ENCODE measurements at places on chromosomes 7 and 10. TPM values are rescaled to one million over a fixed set of nuclear protein-coding genes. Genes with fewer than 3 reads are reported as not detected.

DNA sequence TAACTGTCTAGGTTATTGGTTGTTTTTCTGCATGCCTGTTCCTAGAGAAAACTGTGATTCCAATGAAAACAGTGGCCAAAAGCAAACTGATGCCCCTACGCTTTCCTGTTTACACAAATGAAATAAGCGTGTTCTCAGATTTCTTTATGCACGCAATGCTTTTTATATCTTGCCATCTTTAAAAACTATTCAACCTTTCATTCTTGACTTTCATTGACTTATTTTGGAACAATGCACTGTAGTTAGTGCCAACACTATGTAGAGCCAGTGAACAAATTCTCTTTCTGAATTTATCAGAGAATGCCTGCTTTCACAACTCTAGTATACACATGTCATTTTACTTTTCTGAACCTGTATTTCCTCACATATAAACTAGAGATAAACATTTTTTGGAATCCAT lies 86.6 kb downstream of the CABCOCO1 start:
- peaks cover 32% of the 10 kb centered on the region for H3K4me1 ChIP-seq
- no peak for DNase-seq

GRCh38 chr10:48820699-48821098 lies 118.9 kb downstream of the LRRC18 start:
- no peak for DNase-seq
- H3K4me1 ChIP-seq = no peaks in the 10 kb centered on the region
- no peak overlapping the region for H3K27ac ChIP-seq
- H3K27me3 ChIP-seq = no peaks in the 10 kb centered on the region
- no peaks in the 10 kb centered on the region for H3K36me3 ChIP-seq

DNA sequence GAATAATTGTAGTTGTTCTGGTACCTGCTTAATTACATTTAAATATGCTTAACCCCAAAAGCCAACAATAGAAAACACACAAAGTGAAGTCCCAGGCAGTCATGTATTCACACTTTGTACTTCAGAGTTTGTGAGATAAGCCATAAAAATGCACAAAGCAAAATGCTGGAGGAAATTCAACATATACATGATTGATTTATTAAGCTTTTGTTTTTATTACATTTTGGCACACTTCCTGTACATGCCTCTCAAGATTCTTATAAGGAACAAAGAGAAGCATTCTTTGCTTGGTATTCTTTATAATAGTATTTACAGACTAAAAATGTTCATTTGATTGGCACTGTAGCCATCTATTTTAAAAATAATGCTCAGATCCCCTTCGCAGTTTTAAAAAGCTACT lies 107.7 kb upstream of the ANK3 start:
- no peak for DNase-seq
- no peaks in the 10 kb centered on the region for H3K27me3 ChIP-seq
- H3K27ac ChIP-seq = no peak overlapping the region
- H3K36me3 ChIP-seq = no peaks in the 10 kb centered on the region
- H3K4me3 ChIP-seq = no peak overlapping the region

DNA sequence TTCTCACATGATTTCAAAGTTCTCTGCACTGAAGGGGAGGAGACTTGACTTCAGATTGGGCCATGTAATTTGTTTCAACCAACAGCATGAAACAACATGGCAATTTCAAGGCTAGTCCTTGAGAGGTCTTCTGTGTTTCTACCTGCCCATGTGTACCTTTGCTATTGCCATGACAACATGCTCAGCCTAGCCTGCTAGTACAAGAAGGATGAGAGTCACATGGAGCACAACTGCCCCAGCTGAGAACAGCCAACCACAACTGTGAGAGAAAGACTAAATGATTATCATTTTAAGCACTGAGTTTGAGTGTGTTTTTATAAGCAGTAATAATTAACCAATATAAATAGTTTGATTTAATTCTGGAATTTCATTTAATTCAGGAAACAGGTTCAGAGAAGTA lies 41.9 kb downstream of the ANKMY2 start:
- no peak overlapping the region for H3K27ac ChIP-seq
- no peaks in the 10 kb centered on the region for H3K4me1 ChIP-seq
- no peak for DNase-seq
- H3K4me3 ChIP-seq = no peak overlapping the region

- no peaks in the 10 kb centered on the region for H3K27me3 ChIP-seq
- no peak for DNase-seq
- no peak overlapping the region for H3K27ac ChIP-seq
- H3K4me1 ChIP-seq = no peaks in the 10 kb centered on the region
- no peak overlapping the region for H3K4me3 ChIP-seq
Measured at GRCh38 chr10:6431861-6432260, 148.2 kb downstream of the PRKCQ start.

DNA sequence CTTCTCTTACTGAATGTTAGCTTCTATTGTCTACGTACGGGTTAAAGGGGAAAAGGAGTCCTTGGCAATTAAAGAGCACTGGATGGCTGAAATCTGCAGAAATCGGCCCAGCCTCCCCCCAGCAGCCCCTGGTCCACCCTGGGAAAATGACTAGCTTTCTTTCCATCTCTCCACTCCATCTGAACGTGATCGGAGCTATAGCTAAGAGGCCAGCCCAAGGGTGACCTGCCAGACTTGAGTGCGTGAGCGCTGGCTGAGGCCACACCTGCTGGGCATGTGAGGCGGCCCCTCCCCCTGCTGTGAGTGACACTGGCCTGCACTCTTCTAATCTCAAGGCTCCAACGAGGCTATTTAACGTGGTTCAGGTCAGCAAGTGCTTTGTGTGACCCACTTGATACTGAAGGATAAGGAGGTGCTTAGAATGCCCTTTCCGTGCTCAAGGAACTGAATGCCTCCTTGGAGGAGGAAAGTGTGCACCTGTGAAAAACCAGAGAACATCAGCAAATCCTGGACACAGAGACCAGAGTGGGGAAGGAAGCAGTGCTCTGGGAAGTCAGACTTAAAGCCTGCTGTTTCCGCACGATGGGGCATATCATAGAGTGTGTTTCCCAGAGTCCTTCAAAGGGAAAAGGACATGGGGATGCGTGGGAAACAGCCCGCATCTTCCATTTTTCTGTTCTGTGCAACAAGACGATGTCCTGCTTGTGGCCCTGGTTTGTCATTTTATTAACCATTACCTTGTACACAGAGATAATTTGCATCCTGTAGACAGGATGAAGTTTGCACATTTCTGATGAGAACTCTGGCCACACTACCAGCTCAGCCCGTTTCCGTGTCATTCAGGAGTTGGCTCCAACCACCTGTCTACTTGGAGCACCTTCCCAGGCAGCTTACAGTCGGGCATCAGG lies 12.5 kb upstream of the MNX1 start:
- peak; percentile 39 for DNase-seq
- no peaks in the 10 kb centered on the region for H3K36me3 ChIP-seq
- H3K4me1 ChIP-seq = peaks cover 41% of the 10 kb centered on the region
- H3K4me3 ChIP-seq = no peak overlapping the region
- H3K27me3 ChIP-seq = peaks cover 97% of the 10 kb centered on the region

DNA sequence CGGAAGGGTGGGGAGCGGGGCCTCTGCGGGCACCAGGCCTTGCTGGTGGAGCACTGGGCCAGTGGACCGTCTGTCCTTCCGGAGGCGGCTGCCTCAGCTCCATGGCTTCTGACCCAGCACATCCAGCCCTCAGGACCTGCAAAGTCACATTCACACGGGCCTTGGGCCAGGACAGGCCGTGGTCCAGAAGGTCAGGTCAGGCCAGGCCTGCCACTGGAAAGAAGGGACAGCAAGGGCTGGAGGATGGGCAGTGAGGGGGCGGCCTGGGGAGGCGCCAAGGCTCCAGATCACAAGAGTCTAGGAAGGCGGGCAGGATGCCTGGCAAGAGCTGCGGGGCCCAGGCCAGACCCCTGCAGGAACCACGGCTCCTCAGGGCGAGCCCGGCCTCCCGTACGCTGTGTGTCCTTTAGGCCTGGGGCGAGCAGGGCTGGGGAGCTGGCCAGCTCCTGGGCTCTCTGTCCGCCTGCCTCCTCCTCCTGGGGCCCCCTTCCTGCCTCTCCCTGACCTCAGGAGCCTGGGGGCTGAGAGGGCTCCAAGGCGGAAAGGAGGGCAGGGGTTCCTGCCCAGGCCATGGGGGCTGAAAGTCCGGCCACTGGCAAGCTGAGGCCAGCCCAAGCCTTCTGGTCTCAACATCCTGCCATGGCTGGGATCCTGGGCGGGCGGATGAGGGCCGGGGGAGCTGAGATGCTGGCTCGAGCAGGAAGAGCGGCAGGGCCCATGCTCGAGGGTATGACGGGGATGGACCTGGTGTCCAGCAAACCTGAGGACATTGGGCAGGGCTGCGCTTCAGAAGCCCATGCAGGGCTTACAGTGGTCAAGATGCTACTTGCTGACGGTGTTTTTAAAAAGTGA lies 225.8 kb downstream of the ELFN1 start:
- DNase-seq = no peak
- H3K4me1 ChIP-seq = no peaks in the 10 kb centered on the region
- no peaks in the 10 kb centered on the region for H3K27me3 ChIP-seq
- no peak overlapping the region for H3K4me3 ChIP-seq
- H3K27ac ChIP-seq = no peak overlapping the region
- H3K36me3 ChIP-seq = peaks cover 14% of the 10 kb centered on the region

DNA sequence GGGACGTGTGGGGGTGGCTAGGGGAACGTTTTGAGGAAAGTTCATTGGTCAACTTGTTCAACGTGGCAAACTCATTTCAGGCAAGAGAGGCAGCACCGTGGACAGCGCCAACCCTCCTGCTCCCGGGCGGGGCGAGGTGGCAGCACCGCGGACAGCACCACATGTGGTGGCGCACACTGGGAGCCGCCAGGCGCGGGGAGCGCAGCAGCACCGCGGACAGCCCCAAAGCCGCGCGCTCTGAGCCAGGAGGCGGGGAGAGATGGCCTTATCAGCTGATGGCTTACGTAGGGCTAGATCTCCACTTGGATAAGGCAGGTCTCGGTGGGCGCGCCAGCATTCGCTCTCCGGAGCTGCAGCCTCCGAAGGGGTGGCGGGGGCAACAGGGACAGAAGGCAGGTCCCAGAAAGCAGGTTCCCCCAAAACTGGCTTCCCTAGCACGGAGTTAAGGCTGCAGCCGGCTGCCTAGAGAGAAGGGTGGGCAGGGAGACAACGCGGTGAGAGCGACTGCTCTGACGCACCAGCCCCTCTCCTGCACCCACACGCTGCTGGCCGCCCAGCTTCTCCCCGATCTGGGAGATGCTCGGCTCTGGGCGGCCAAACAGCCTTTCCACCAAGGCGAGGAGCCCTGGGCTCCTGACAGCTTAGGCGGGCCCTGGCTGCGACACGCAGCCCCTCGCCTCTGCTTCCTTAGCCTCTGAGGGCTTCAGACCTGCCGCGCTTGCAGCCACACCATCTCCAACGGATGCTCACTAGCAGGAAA lies at the start of gene HTR5A:
TSS of gene HTR5A (plus strand) at position 333 of the 760 bp plus-strand sequence. CDS start 576 bp downstream, outside the sequence.
- no peaks in the 10 kb centered on the region for H3K4me1 ChIP-seq
- no peaks in the 10 kb centered on the region for H3K36me3 ChIP-seq
- no peak within 1 kb of the TSS for H3K27ac ChIP-seq
- H3K4me3 ChIP-seq = no peak within 1 kb of the TSS

DNA sequence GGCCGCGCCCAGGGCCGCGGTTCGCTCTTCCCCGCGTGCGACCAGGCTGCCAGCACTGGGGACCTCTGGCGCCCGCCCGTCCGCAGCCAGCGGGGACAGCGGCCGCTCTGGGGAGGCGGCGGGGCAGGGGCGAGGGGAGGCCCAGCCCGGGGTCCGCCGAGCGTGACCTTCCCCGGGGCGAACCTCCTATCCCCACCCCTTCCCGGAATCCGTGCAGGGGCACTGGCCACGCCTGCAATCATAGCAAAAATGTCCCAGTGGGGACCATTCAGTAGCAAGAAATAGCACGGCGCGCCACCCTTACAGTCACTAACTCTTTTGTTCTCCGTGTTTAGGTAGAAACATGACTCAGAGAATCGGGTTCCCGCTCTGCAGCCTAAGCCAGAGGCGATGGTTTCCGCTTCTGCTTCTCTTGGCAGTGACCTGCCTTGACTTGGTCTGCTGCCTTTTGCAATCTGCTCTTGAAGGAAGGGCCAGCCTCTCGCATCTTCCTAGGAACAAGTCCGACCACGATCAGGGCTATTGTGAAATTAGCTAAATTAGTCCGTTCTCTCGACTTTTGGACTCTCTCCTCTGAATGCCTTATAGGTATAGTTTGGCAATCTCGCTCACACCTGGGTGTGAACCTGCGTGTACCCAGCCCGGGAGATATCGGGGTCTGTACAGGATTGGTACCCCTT lies 79.3 kb upstream of the ACBD5 start:
- peaks cover 12% of the 10 kb centered on the region for H3K4me1 ChIP-seq
- H3K4me3 ChIP-seq = peak overlapping the region; percentile 51
- peaks cover 3% of the 10 kb centered on the region for H3K27me3 ChIP-seq
- H3K36me3 ChIP-seq = no peaks in the 10 kb centered on the region

GRCh38 chr10:62136931-62137330 lies 131.7 kb downstream of the RTKN2 start:
- no peak overlapping the region for H3K4me3 ChIP-seq
- no peaks in the 10 kb centered on the region for H3K27me3 ChIP-seq
- no peaks in the 10 kb centered on the region for H3K4me1 ChIP-seq
- no peaks in the 10 kb centered on the region for H3K36me3 ChIP-seq
- H3K27ac ChIP-seq = no peak overlapping the region

DNA sequence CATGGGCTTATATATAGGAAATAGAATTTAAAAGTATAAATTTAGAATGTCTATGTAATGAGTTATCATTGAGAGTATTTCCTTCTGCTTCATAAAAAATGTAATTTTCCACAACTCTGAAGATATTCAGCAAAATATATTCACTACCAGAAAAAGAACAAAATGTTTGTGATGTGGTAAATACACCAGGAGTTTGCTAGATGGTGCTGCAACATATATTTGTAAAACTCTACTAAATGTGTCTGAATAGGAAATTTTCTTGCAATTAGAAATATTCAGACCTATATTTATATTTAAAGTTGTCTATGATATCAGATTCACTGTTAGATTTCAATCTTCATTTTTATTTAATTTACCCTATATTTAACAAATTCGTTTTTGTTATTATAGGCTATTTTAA lies 201.1 kb downstream of the PPP1R3A start:
- H3K4me1 ChIP-seq = no peaks in the 10 kb centered on the region
- H3K4me3 ChIP-seq = no peak overlapping the region
- no peak for DNase-seq
- no peaks in the 10 kb centered on the region for H3K36me3 ChIP-seq
- no peaks in the 10 kb centered on the region for H3K27me3 ChIP-seq
- no peak overlapping the region for H3K27ac ChIP-seq

DNA sequence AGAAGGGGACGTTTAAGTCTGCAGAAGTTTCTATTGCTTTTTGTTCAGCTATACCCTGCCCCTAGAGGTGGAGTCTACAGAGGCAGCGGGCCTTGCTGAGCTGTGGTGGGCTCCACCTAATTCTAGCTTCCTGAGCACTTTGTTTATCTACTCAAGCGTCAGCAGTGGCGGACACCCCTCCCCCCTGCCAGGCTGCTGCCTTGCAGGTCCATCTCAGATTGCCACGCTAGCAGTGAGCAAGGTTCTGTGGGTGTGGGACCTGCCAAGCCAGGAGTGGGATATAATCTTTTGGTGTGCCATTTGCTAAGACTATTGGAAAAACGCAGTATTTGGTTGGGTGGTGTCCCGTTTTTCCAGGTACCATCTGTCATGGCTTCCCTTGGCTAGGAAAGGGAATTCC lies 147.3 kb upstream of the PRPS1L1 start:
- no peaks in the 10 kb centered on the region for H3K36me3 ChIP-seq
- DNase-seq = no peak
- H3K27ac ChIP-seq = no peak overlapping the region
- no peak overlapping the region for H3K4me3 ChIP-seq
- no peaks in the 10 kb centered on the region for H3K4me1 ChIP-seq

GRCh38 chr10:108360187-108360586 lies 1195.7 kb upstream of the SORCS1 start:
- no peak for DNase-seq
- no peaks in the 10 kb centered on the region for H3K4me1 ChIP-seq
- H3K27ac ChIP-seq = no peak overlapping the region
- no peaks in the 10 kb centered on the region for H3K27me3 ChIP-seq
- H3K36me3 ChIP-seq = no peaks in the 10 kb centered on the region

Gene ZNF32
- 24.9 TPM for total RNA-seq

Gene SPDYE5
- not detected for total RNA-seq

Gene PRKAR2B
- 7.8 TPM for total RNA-seq

Gene ZNF107
- 15.8 TPM for total RNA-seq

Gene CXCL12
- total RNA-seq = 13.9 TPM

Gene SHTN1
- 28.1 TPM for total RNA-seq

Gene ABCB1
- total RNA-seq = 0.79 TPM
